ENCODE measurements at places on chromosomes 16 and 17.
A peak's percentile ranks its signal among the peaks of the same experiment; 100 is the strongest.

- no peak for DNase-seq
Observed at GRCh38 chr16:10987361-10988163, 43.2 kb downstream of the CLEC16A start.

GRCh38 chr17:828761-829160 is 46.6 kb downstream of the MRM3 start:
- no peak for DNase-seq

- DNase-seq, result peak; percentile 43
Observed at GRCh38 chr17:79388556-79389295, 222.1 kb downstream of the RBFOX3 start.

- DNase-seq, result no peak
Observed at GRCh38 chr16:6363396-6363795, 969.2 kb upstream of the RBFOX1 start.

GRCh38 chr17:2959371-2960130 is 103.9 kb downstream of the OR1D5 start:
- DNase-seq, result no peak

DNA sequence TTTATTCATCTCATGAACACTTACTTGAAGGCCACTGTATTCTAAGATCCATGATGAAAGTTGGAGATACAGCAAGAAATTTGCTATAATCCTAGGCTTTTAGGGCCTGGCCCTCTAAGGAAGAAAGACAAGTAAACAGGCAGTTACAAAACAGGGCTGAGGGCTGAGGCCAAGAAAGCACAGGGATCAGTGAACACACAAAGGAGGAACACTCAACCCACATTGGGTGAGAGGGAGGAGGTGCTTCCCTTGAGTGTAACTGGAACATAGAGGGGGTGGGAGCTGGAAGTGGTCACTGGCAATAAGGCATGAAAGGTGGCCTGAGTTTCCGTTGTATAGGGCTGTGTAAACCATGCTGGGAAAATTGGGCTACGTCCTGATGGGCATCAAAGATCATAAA is 112.2 kb downstream of the ZNF18 start:
- DNase-seq, result no peak

GRCh38 chr16:21994856-21995465 is 6.0 kb downstream of the PDZD9 start:
- DNase-seq, result no peak

DNA sequence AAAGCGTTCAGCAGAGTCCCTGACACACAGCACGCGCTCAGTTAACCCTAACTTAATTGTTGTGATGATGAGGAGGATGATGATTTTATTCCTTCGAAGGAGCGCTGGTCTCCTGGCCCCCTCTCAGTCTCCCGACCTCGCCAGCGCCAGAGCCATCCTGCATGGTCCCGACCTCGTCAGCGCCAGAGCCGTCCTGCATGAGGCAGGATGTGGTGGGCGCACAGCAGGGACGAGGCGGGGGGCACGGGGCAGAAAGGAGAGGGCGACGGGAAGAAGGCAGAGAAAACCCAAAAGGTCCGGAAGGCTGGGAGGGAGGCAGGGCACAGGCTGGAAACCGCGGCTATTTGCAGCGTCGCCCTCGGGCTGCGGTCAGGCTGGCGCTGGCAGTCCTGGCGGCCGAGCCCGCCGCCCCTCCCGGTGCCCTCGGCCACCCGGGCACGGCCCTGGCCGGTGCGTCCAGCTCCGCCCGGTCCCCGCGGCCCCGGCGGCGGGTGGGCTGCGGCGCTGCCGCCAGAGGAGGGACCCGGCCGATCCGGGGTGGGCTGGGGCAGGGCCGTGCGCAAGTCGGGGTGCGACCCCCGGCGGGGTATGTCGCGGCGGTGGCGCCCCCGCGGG is 3.0 kb upstream of the TAC4 start:
- no peak for DNase-seq

DNA sequence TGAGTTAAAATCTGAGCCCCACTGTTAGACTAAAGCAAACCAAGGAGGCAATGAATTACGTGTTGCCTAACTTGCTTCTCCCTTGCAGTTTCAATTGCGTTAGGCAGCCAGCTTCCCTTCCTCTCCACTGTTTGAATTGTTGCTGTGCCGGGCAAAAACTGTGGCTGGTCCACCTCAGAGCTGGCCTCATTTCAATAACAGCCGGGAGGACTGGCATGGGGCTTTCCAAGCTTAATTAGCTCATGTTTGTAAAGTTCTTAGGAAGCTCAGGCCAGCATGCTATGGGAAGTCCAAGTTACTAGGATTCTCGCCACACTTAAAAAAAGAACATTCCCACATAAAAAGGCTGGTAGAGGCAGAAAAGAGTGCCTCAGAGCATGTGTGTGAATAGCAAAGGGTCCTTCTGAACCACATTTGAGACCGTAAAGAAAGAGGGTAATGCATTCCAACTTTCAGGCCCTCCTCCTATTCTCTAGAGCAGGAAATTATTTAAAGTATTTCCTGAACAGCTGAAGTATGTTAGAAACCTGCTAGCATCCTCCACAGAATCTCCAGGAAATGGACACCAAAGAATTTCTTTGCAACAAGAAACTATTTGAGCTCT is 79.0 kb upstream of the SMURF2 start:
- DNase-seq, result no peak

- no peak for DNase-seq
Observed at GRCh38 chr16:85698935-85699558, 10.3 kb upstream of the GINS2 start.

- no peak for DNase-seq
Observed at GRCh38 chr16:70151391-70151790, 22.2 kb upstream of the CLEC18C start.

GRCh38 chr16:1757714-1758461 is 13.5 kb downstream of the NME3 start:
- DNase-seq, result peak; percentile 73

- DNase-seq, result no peak
Observed at GRCh38 chr17:69417545-69418483, 3.3 kb downstream of the MAP2K6 start.

DNA sequence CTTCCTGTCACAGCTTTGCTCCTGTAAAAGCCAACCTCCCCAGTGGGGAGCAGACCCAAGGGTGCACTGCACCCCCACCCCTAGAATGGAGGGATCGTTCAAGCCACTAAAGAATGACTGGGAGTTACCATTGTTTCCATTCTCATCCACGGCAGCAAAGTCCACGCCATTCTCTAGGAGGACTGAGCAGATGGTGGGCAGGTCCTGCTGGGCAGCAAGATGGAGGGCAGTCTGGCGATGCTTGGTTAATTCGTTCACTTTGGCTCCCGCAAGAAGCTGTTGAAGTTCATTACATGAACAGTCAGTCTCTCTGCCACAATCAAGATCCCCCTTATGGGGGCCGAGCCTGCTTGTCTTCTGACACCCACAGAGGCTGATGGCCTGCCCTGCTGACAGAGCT is 30.8 kb downstream of the CYB5D2 start:
- no peak for DNase-seq

- DNase-seq, result peak; percentile 91
Observed at GRCh38 chr16:30096105-30096861, at the start of gene YPEL3. TSS of gene YPEL3 (minus strand) at chr16:30096213. CDS start at chr16:30095482, 731 bp downstream.
